ENCODE measurements at places on chromosomes 4 and X.

DNA sequence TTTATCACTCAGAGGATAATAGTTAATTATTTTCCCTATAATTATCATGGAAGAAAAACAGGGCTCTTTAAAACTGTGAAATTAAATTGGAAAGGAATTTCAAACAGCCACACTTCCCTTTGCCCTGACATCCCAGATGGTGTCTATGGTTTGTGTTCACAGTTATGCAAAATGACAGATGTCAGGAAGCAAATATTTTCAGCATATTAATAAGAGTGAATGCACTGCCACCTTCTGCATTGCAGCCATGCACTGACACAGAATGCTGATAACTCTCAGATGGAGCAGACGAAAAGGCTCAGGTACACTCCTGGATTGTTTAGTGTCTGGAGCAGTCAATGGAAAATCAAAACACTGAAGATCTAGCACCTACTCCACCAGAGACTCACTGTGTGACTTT, 57.6 kb downstream of the RWDD4 start:
- no peak for DNase-seq

DNA sequence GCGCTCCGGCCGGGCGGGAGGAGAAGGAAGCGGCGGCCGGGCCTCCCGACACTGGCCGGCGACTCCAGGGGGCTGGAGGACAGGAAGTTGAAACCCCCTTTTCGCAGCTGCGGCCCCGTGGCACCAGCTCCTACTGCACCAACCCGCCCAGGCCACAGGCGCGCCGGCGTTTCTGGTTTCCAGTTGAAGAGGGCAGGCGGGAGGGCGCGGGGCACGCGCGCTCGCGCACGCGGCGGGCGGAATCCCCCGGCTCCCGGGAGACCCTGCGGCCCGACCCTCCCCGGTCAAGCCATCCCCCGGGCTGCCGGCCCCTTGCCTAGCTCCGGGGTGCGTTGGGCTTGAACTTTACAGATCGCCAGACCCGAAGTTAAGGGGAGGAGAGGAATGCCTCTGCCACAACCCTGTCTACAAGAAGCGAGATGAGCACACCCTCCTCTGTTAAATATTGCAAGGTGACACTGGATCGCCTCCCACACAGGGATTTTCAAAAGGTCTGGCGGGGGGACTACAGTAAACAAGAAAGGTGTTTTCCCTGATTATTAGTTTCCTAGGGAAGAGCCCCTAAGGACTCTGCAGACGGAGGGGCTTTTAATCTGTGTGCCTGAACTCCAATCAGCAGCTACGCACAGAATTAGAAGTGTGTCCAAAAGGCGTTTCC, 1.4 kb downstream of the ELOVL6 start:
- peak; percentile 34 for DNase-seq

- no peak for DNase-seq
Measured at GRCh38 chrX:111917591-111917990, 41.6 kb downstream of the TRPC5OS start.

GRCh38 chr4:150855981-150856510, 159.0 kb downstream of the LRBA start:
- no peak for DNase-seq

DNA sequence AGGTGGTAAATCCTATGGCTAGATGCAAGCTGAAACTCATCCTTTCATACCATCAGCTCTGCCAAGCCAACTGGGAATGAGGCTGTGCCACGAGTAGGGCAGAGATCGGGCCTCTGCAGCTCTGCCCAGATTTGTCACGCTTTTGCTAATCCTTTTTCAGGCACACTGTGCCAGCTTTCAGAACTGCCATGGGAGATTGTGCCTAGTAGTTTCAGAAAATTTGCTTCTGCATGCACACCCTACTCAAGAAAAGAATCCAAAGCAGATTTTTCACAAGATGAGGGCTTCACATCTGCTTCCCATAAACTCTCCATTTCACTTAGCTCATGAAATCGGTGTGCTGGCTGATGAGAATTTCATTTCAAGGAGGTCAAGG, 3.3 kb upstream of the ADH7 start:
- DNase-seq = no peak

DNA sequence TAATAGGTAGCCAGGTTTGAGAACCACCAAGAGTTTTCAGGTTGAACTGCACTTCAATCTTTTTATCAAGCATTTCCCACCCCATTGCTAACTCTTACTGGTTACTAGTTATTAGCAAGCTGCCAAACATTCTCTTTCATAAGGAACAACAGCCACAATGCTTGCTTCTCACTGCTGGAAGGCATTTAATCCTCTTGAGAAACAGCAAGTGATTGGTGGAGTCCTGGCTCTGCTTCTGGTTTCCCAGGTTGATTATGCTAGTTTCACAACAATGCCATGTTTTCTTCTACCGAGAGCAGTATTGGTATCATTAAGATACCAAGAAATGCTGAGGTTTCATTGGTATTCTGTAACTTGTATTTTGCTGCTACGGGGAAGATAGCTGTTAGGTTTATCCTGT, 32.2 kb upstream of the TXLNG start:
- DNase-seq = no peak

GRCh38 chr4:84907145-84907544, 59.3 kb downstream of the WDFY3 start:
- no peak for DNase-seq

GRCh38 chr4:151717314-151717713, 43.5 kb downstream of the GATB start:
- DNase-seq = no peak

GRCh38 chrX:25536307-25536970, 520.7 kb upstream of the ARX start:
- DNase-seq = no peak

GRCh38 chrX:114599305-114599704, 15.4 kb downstream of the HTR2C start:
- DNase-seq = no peak

GRCh38 chr4:149572716-149573115, 242.9 kb downstream of the IQCM start:
- no peak for DNase-seq

DNA sequence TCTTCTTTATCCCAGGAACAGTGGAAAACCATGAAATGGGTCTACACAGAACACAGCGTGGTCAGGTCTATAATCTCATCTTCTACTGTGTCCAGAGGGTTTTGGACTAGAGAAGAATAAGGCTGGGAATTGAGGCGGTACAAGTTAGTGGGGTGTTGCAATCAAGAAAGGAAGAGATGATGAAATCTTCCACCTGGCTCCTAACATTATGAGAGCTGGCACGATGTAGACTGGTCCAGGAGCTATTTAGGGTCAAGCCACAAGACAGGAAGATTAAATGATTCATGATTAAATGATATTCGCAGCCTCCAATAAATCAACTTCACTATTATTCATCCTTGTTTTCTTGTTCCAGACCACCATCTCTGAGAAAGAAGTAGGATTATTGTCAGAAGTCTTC, 88.0 kb downstream of the ARSF start:
- DNase-seq = no peak

DNA sequence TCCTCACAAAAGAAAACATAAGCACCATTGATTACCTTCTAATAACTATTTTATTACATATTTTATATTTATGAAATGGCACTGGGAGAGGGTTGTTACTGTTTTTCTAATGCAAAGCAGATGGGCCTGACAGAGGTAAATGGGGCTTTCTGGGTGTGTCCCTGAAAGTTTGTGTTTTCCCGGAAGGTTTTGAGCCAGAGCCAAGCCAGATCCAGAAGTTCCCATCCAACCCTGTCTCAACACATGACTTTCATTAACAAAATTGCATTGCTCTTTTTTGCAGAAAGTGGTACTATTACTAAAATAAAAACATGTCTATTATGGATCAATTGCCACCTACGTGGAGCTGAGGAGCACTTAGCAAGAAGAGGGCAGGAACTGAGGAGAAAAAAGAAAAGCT, 181.3 kb downstream of the RAB28 start:
- no peak for DNase-seq

DNA sequence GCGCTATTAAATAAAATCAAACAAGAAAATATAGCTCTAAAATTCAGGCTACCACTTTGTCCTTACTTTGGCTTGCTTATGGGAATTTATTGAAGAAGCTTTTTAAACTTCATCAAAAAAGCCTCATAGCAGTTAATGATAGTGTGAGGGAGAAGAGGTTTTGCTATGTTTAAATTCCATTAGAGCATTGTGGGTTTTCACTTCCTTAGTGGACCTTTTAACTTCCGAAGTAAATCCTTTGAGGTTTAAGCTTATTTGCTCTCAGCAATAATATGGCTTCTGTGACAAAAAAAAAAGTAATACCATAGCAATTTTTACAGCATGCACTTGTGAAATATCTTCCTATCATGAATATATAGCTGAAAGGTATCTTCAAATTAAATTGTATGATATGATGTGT, 120.2 kb upstream of the NDST4 start:
- DNase-seq = no peak

DNA sequence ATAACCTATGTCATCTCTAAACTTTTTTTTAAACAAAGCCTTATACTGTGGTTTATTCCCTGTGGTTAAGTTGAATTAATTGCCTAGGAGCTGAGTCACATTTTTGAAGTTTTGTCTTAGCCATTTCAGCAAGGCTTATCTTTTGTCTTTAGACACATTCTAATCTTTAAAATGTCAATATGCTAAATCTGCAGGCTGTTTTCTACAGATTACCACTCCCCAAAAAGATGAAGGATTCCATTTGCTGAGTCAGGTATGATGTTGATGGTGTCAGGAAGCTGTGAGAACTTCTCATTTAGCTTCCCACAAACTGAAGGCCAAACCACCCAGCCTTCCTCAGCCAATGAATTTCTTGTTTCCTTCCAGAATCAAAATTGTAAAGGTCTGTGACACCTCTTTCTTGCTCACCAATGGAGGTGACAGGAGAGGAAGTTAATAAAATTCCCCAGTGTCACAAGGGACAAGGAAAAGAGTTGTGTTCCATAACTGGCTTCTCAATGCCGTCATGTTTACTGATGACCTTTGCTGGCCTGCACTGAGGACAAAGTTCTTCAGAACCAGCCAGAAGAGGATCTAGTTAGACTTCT, 3.7 kb upstream of the CXCL6 start:
- no peak for DNase-seq

GRCh38 chr4:72606751-72607150, 37.7 kb upstream of the ADAMTS3 start:
- DNase-seq = no peak

DNA sequence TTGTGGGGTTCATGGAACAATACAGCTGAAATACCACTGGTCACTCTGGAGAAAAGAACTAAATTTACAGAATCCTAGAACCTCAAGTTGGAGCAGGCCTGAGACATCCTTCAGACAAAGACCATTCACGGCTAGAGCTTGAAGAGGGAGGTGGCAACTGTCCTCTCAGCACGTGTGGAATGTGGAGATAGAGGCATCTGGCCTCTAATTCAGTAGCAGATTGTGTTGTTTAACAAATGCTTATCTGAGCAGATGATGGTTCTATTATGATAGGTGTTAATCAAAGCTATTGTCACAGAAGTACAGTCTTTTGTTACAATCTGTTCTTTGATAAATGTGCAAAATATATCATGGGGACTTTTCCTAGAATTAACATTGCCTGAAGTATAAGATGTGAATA, 121.7 kb upstream of the KCNIP4 start:
- no peak for DNase-seq

DNA sequence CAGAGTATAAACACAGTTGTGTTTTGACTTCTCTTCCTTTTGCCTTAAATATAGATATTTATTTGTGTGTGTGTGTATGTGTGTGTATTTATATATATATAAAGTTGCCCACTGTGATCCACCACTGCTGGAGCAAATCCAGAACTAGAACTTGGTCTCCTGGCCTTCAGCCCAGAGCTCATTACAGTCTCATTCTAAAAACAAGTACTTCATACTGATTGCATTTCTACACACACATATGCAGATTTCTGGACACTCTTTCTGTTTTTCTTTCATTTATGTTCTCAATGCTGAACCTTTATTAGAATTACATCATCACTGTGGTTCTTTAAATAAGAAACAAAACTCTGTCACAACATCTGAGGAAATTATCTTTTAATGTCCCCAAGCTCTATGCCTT, 381 bp downstream of the TXK start:
- no peak for DNase-seq

DNA sequence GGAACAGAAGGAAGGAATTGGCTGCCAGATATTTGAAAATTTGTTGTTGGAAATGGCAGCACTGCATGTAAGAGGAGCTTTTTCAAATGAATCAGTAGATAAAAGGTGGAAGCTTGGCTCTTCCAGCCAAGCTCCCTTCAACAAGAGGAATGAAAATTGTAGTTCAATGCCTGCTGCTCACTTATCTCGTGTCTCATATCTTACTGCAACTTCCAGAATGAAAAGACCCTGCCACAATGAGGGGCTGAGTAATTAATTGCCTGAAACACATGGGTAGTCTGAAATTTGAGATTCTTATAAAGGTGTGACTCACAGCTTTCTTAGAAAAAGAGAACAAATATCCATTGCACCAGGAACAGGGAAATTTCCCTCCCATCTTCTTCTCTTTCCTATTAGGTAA, 53.0 kb downstream of the HAND2 start:
- DNase-seq = no peak

- DNase-seq = no peak
Measured at GRCh38 chr4:2599304-2599654, 62.8 kb downstream of the FAM193A start.

DNA sequence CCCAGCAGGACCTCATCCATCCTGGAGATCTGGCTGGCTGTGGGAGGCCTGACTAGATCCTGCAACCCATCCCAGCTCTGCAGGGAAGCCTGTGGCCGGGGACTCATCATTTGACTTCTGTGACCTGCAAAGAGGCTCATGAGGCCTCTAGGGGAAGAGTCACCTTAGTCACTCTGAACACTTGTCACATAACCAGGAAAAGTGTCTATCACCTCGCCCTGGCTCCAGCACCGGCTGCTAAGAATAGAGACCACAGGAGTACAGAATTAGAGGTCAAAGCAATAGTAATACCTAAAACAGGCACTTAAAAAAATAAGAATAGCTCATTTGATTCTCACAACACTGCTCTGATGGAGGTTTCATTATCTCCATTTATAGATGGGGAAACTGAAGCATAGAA, 3.8 kb upstream of the NSG1 start:
- DNase-seq = no peak

All from T-helper 22 cell (primary cell).